ENCODE measurements at places on chromosomes 1 and 21.

- no peak for DNase-seq
These were observed 15.5 kb downstream of the DIPK1A start for GRCh38 chr1:92945748-92946270.

DNA sequence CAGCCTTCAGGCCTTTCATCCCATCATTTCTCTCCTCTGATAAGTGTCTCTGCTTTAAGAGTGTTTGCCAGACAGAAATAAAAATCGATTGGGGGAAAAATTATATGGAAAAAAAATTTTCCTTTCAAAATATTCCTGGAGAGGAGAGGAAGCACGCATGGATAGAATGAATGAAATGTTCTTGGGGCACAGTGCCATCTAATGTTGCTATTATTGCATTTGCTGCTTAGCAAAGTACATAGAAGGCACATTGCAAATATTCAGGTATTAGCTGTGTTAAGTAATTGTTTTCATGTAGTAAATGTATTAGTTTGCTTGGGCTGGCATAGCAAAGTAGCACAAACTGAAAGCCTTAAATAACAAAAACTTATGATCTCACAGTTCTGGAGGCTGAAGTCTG lies 18.1 kb downstream of the B3GALT5 start:
- DNase-seq: no peak

GRCh38 chr1:158117854-158118704 lies 62.6 kb upstream of the CD1D start:
- DNase-seq: peak; percentile 71

- DNase-seq: no peak
These were observed 44.8 kb downstream of the NRDC start for GRCh38 chr1:51833700-51834099.

DNA sequence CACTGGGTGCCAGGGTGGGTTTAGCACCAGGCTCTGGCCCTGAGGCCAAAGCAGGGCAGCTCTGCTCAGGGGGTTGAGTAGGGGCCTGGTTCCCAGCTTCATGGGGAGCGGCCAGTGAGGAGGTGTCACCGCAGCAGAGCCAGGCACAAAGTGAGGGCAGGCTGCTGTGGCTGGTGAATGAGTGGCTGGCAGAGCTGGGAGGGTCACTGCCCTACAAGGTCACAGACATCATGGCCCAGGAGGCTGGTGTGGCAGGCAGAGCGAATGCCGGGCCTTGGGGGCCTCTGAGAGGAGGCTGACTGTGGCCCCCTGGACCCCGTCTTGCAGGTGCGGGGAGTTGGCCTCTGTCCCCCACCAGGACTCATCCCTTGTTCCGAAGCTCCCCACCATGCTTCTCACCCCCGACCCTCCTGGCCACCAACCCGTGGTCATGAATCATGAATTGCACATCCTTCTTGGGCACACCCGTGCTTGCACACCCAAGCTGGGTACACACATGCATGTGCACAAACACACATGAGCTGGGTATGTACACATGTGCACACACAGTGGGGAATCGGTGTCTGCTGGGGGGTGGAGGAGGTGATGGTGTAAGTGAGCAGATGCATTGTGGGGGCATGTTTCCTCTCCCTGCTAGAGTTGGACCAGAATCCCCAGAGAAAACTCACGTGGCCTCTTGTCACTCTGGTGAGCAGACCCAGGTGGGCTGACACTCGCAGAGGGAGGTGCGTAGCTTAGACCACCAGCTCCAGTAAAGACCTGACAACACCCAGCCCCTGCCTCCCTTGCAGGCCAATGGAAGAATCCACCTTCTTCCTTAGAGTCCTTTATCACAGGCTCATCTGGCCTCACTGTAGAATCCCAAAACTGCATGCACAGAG lies 4.8 kb upstream of the GNB1 start:
- no peak for DNase-seq

DNA sequence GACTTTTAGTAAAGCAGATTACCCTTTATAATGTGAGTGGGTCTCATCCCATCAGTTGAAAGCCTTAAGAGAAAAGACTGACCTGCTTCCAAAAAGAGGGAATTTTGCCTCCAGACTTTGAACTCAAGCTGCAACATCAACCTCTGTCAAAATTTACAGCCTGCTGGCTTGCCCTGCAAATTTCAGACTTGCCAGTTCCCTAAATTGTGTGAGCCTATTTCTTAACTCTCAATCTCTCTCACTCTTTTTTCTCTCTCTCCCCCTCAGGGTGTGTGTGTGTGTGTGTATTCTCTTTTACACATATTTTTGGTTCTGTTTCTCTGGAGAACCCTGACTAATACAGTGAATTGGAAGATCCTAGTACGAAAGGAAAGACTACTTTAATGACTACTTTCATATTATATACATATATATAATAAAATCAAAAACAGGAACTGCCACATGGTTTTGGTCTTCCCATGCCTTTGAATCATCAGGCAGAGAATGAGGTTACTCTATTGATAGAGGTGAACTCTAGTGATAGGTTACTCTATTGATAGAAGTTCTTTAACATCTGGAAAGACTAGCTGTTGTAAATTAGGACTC lies 6.4 kb downstream of the OR2C3 start:
- DNase-seq: no peak

DNA sequence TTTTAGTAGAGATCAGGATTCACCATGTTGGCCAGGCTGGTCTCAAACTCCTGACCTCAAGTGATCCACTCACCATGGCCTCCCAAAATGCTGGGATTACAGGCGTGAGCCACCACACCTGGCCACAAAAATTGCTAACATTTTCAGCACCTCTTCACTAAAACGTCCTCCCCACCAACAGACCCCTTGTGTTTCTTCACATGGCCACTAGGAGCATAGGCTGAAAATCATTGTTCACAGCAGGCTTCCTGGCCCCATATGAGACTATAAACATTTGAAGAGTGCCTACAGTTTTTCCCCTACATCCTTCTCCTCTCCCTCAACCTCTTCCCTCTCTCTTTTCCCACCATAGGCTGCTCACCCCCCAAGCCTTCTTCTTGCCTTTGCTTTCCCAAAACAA lies 28.0 kb upstream of the SFPQ start:
- DNase-seq: peak; percentile 42

DNA sequence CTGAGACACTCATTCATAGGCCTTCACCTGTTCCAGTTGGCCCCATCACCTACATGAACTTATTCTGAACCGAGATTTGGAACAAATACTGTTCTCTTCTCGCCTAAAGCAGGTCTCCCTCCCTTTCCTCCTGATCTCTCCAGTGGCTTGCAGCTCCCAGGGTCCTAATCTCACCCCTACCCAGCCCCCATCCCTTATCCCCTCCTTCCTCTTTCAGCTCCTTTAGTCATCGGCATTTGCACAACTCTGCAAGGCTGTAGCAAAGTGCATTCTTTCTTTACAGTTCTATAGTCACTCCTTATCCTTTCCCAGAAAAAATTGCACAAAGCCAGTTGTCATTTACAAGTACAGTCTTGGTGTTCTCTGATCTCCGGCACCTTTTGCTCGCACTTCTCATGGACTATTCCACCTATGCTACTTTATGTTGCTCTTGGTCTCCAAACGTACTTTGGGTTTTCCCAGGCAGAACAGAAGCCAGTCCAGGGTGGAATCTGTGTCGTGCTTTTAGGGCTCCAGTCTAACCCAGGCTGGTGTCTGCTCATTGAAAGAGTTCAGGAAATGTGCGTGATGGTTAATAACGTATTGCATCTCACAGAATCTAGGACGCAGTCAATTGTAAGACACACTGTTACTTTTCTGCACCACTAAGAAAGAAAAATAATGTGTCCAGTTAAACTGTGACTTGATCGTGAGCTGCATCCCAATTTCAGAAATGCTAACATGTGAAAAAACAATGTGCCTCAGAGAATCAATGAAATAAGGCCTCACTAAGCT lies 965 bp downstream of the ABCA4 start:
- DNase-seq: no peak

GRCh38 chr1:118147522-118147921 lies 37.5 kb downstream of the SPAG17 start:
- no peak for DNase-seq

DNA sequence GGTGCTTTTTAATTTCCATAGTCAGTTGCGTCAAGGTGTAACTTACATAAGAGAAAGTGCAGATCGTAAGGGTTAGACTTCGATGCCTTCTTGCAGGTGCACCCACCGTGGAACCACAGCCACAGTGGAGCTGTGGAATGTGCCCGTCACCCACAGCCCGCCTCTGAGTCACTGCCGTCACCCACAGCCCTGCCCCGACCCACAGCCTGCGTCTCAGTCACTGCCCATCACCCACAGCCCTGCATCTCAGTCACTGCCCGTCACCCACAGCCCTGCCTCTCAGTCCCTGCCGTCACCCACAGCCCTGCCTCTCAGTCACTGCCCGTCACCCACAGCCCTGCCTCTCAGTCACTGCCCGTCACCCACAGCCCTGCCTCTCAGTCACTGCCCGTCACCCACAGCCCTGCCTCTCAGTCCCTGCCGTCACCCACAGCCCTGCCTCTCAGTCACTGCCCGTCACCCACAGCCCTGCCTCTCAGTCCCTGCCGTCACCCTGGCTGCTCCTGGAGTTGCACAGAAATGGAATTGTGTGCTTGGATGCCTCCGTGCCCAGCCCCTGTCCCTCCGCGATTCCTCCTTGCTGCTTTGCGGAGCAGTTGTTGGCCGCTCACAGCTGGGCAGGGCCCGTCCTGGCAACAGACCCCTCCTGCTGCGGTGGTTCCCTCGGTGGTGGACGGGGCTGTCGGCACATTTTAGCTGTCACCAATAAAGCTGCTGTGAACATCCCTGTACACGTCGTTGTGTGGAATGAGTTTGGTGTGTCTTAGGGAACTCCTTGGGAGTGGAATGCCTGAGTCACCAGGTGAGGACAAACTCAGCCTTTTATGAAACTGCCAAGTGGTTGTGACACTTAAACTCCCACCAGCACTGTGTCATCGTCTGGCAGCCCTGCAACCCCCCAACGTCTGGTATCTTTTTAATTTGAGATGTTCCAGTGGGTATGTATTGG lies 44.9 kb upstream of the COL6A2 start:
- no peak for DNase-seq

GRCh38 chr1:35386959-35387358 lies 118.5 kb downstream of the ZMYM4 start:
- no peak for DNase-seq

DNA sequence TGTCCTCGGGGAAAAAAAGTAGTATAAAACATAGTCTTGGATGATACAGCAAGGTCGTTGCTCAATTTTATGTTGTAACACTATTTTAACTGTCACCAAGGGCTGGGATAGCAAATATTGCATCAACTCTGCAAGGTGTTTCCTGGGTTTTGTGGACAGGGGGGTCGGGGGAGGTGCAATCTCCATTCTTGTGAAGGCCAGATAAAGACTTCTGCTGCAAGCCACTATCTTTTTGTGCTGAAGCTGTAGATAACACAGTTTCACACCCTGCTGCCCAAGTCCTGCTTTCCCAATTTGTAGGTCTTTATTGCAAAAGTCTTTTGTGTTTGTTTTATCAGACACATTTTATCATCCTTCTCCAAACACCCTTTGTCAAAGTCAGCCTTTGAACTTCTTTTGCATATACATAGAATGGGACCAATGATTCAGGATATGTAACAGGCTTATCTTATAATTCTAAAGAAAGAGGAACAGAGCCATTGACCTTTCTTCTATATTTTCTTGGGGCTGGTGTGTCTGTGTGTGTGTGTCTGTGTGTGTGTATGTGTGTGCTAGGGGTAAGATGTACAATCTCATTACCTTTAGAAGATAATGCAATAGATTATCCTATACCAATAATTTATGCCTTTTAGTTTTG lies 140.6 kb downstream of the RUNX1 start:
- DNase-seq: no peak

GRCh38 chr1:234527346-234527745 lies 48.4 kb upstream of the TARBP1 start:
- no peak for DNase-seq

DNA sequence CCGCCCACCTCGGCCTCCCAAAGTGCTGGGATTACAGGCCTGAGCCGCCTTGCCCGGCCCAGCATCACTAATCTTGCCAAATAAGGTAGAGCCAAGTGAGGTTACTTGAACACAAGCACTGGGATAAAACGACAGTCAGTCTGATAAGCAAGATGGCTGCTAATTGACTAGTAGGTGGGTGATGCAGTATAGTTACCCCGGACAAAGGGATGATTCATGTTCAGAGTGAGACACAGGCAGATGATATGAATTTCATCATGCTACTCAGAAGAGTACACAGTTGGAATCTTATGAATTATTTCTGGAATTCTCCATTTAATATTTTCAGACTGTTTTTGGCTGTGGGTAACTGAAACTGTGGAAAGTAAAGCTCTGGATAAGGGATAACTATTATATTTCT lies 178.4 kb downstream of the USP25 start:
- DNase-seq: no peak

DNA sequence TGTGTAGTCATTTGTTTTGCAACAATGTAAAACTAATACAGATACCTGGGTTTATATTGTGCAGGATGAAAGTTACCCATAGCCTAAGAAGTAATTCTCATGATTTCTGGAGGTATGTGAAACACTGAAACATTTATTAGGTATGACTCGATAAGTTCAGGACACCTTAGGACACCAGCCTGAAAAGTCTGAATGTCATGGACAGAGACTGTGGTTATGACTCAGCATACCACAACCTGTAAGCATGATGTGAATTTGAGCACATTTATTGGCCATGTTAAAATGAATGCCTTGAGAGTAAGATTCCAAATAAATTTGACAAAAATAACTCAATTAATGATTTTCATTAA lies 1471.7 kb upstream of the B3GALT2 start:
- peak; percentile 11 for DNase-seq

GRCh38 chr1:26844424-26845196 lies 18.1 kb downstream of the ZDHHC18 start:
- DNase-seq: no peak

DNA sequence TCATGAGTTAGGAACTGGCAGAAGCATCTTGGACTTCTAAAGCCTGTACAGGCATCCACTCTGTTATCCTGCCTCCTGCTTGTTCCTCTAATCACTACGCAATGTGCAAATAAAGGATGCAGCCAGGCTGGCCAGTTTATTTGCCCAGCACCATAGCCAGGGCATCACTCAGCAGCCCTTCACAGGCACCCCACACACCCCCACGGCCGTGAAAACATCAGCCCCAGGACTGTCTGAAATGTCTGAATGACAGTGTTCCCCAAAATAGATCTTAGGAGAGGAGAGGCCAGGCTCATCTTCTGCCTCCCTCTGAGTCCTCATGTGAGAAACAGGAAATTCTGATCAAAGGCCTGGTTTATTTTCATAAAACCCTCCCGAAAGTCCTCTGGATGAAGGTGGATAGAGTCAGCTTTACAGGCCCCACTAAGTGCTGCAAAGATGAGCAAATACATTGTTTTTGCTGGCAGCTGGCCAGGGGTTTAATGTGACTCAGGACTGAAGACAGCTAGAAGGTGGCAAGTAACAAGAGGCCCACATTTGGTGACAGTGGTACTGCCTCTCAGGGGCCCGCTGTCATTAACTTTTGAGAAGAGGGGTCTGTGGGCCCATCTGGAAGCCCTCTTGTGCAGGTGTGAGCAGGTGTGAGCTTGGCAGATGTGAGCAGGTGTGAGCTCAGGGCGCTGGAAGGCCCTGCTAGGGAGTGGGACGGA lies 32.9 kb downstream of the GRHL3 start:
- peak; percentile 21 for DNase-seq

- DNase-seq: no peak
These were observed 19.9 kb downstream of the CLIC6 start for GRCh38 chr21:34688715-34689114.

GRCh38 chr1:206725109-206725963 lies 40.6 kb downstream of the MAPKAPK2 start:
- DNase-seq: peak; percentile 69

GRCh38 chr1:2589431-2590232 lies 3.1 kb downstream of the PRXL2B start:
- DNase-seq: no peak

- DNase-seq: no peak
These were observed 37.0 kb upstream of the PUM1 start for GRCh38 chr1:31102501-31102950.

- no peak for DNase-seq
These were observed 3.8 kb upstream of the EDN2 start for GRCh38 chr1:41488040-41488951.

- DNase-seq: no peak
These were observed 396.7 kb downstream of the PTPRU start for GRCh38 chr1:29632806-29633615.

Measured in RPMI8226 (cell line).